CD4-positive, CD25-positive, alpha-beta regulatory T cell (primary cell): ENCODE measurements at places on chromosomes 6 and 20. TPM values are rescaled to one million over a fixed set of nuclear protein-coding genes. Genes with fewer than 3 reads are reported as not detected.

The PTCRA gene
- 1.1 TPM for total RNA-seq

The PKHD1 gene
- total RNA-seq, result 0.02 TPM

The LHFPL5 gene
- not detected for total RNA-seq

The CALHM6 gene
- 2.1 TPM for total RNA-seq

DNA sequence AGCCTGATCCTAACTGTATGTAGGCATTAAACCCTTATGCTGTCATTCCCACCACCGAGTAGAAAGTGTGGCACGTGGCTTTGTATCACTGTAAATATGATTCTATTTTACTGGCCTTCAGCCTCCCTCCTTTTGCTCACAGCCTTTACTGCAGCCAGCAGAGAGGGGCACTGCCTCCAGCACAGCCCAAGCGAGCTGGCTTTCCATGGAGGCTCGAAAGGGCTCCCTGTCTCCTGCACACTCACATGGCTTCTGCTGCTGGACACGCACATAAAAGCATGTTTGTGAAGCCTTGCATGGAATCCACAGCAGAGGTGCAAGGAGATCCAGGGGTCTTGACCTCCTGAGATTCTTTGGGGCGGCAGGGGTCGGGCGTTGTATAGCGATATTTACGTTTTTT is 51.3 kb downstream of the RNASET2 start:
- no peak overlapping the region for H3K27ac ChIP-seq
- no peak for DNase-seq
- H3K4me3 ChIP-seq, result no peak overlapping the region
- H3K36me3 ChIP-seq, result no peaks in the 10 kb centered on the region
- H3K27me3 ChIP-seq, result no peaks in the 10 kb centered on the region

DNA sequence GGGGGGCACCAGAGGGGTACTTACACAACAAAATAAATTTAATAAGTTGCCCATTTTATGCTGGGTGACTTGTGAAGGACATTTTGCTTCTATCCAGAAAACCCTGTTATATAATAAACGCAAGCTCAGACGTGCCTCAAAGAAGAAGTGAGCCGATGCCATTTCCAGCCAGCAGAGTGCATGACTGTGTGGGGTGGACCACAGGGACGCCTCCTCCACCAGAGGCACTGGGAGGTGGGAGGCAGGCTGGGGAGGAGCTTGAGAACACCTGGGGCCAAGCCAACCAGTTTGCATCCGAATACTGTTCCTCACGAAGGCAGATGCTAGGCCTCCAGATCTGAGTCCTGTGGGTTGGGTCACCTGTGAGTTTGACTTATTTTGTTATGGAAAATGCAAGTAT is 363.8 kb downstream of the RNGTT start:
- no peak for DNase-seq
- H3K27me3 ChIP-seq, result no peaks in the 10 kb centered on the region
- H3K27ac ChIP-seq, result no peak overlapping the region

- H3K27me3 ChIP-seq, result no peaks in the 10 kb centered on the region
- no peak for DNase-seq
- H3K4me3 ChIP-seq, result no peak overlapping the region
- peaks cover 13% of the 10 kb centered on the region for H3K4me1 ChIP-seq
Observed at GRCh38 chr20:57380081-57380750, 11.0 kb upstream of the RBM38 start.

DNA sequence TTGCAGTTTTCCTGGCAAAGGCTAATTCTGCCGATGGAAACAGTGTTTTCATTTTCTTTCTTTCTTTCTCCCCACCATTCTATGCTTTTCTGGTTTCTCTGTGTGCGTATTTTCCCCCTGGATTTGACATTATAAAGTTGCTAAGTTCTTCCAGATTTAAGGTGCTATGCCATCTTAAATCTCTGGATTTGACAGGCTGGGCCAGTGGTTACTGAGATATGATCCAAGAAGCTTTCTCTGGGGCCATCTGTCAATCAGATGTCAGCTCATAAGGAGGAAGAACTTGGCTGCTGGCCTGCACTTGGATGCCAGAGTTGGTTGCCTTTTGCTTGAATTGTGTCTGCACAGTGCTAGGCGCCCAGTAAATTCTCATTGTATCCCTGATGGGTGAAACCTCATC is 39.7 kb downstream of the SLC2A10 start:
- no peaks in the 10 kb centered on the region for H3K4me1 ChIP-seq
- H3K4me3 ChIP-seq, result no peak overlapping the region
- H3K27me3 ChIP-seq, result peaks cover 12% of the 10 kb centered on the region
- H3K36me3 ChIP-seq, result no peaks in the 10 kb centered on the region

DNA sequence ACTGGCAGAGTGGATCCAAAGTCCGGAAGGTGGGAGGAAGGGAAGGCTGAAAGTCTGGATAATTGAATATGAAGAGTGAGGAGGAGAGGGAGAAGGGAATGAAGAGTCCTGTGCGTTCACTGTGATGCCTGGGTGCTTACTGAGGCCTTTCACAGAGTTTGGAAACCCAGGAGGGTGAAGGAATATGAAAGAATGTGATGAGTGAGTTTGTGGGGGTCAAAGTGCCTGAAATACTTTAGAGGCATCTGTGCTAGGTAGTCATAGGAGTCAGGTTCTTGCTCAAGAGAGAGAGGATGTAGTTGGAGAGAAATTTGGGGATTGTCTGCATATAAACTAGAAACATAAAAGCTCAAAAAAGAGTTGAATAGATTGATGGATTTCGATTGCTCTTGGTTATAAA is 20.7 kb downstream of the NKX2-4 start:
- H3K36me3 ChIP-seq, result peaks cover 44% of the 10 kb centered on the region
- DNase-seq, result no peak
- no peak overlapping the region for H3K27ac ChIP-seq
- H3K27me3 ChIP-seq, result no peaks in the 10 kb centered on the region

- H3K4me3 ChIP-seq, result no peak overlapping the region
- no peaks in the 10 kb centered on the region for H3K36me3 ChIP-seq
- peaks cover 4% of the 10 kb centered on the region for H3K4me1 ChIP-seq
- no peak for DNase-seq
Observed at GRCh38 chr6:134341999-134342567, 24.2 kb upstream of the SGK1 start.

DNA sequence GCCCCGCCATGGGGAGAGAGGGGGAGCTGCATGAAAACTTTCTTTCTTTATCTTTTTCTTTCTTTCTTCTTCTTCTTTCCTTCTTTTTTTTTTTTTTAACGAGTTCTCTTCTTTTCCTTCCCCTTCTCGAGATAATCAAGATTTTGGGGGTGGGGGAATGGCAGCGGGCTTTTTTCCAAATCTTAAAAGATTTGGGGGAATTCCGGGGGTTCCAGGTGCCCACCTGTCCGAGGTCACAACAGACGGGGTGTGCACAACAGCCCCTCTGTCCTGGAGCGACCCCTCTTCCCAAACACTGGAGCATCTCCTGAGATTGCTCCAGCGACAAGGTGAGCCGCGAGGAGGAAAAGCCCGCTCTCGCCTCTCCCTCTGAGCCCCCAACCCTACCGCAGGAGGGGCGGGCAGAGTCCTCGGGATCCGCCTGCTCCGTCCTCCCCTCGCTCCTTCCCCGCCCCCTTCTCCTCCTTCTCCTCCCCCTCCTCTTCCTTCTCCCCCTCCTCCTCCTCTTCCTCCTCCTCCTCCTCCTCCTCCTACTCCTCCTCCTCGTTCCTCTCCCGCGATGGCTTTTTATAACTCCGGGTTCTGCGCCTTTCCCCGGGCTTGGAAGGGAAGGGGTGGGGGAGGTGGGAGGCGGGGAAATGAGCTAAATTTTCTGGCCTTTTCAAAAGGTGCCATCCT is 689 bp upstream of the KCNB1 start:
- H3K4me1 ChIP-seq, result peaks cover 20% of the 10 kb centered on the region
- peaks cover 19% of the 10 kb centered on the region for H3K27me3 ChIP-seq
- no peak overlapping the region for H3K27ac ChIP-seq
- no peak for DNase-seq

DNA sequence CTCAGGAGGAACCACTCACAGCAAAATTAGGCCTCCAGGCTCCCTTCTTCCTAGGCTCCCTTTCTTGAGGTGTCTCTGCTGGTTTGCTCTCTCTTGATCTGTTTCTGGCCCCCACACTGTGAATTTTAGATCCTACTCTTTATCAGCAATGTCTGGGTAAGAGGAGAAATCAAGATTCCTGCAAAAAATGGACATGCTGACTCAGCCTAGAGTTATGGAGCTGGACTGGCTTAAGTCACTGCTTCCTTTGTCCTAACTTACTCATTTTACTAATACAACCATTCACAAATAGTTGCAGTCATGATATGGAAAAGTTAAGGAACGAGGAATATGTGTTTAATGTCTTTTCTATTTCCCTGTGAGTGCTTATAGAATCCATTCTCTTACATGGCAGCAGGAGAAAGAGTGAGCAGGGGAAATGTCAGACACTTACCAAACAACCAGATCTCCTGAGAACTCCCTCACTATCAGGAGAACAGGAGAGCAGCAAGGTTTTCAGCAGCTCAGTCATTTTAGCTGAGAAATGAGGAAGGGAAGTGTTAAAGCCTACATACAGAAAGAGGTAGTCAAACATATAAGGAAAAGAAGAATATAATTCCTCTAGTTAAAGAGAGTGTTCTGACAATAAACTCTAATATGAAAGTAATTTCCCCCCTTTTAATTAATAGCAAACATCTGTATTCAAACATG is 160.8 kb downstream of the PDE7B start:
- H3K27ac ChIP-seq, result no peak overlapping the region
- H3K4me1 ChIP-seq, result no peaks in the 10 kb centered on the region
- no peak overlapping the region for H3K4me3 ChIP-seq
- DNase-seq, result no peak

GRCh38 chr6:122405417-122405816 is 6.0 kb downstream of the HSF2 start:
- H3K27me3 ChIP-seq, result no peaks in the 10 kb centered on the region
- H3K27ac ChIP-seq, result no peak overlapping the region
- H3K4me1 ChIP-seq, result peaks cover 31% of the 10 kb centered on the region
- no peak for DNase-seq
- no peak overlapping the region for H3K4me3 ChIP-seq

- no peak overlapping the region for H3K4me3 ChIP-seq
- H3K27ac ChIP-seq, result no peak overlapping the region
- peaks cover 15% of the 10 kb centered on the region for H3K4me1 ChIP-seq
Observed at GRCh38 chr6:11430036-11430435, 107.5 kb upstream of the TMEM170B start.

DNA sequence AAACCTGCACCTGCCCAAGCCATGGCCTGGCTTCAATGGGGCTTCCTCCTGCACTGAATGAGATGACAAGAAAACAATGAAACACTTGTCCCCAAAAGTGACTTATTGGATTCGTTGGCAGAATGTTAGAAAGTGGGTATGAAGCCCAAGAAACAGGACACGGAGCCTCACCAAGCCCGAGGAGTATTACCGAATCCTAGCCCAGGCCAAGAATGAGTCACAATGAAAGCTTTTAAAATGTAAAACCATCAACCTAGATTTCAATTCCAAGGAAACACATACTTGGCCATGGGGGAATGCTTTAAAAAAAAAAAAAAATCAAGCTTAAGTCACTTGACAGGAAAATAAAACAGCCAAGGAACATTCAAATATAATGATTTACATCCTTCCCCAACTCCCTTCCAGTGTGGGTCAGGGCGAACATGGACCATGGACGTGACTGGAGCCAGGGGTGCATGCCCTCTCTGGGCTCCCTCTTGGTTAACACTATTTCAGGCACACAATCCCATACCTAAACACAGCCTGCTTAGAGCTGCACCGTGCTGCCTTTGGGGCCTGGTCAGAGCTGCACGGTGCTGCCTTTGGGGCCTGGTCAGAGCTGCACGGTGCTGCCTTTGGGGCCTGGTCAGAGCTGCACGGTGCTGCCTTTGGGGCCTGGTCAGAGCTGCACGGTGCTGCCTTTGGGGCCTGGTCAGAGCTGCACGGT is 3.1 kb upstream of the STX16 start:
- no peak overlapping the region for H3K27ac ChIP-seq
- H3K4me3 ChIP-seq, result no peak overlapping the region
- H3K36me3 ChIP-seq, result no peaks in the 10 kb centered on the region
- no peaks in the 10 kb centered on the region for H3K27me3 ChIP-seq
- no peak for DNase-seq

GRCh38 chr6:33882154-33882553 is 78.4 kb upstream of the MLN start:
- H3K4me3 ChIP-seq, result no peak overlapping the region
- H3K27ac ChIP-seq, result no peak overlapping the region
- H3K36me3 ChIP-seq, result no peaks in the 10 kb centered on the region
- no peak for DNase-seq
- H3K4me1 ChIP-seq, result no peaks in the 10 kb centered on the region

DNA sequence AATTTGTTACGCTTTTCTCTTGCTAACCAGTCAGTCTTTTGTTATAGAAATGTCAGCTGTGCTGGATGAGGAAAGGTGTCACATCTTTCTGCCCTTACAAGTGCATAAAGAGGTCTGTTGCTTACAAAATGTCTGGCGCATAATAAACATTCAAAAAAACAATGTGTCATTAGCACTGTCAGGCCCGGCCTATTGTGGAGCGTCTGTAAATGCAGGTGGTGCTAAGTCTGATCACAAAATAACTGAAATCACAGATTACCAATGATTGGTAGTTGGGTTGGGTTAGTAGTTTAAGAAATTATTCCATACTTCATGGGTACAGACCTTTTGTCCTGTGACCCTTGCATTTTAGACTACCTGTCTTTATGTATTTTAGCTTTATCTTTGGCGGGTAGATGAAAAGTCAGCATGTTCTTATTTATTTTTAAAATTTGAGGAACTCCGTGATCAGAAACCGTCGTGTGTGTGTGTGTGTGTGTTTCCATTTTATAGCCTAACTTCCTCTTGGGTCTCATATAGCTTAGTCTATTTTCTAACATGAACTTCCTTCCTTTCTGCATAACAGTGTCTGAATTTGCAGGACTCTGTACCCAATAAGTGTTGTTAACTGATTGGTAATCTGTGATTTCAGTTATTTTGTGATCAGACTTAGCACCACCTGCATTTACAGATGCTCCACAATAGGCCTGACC is 88.1 kb upstream of the IFNGR1 start:
- H3K27ac ChIP-seq, result no peak overlapping the region
- H3K4me1 ChIP-seq, result no peaks in the 10 kb centered on the region
- DNase-seq, result no peak
- no peak overlapping the region for H3K4me3 ChIP-seq
- H3K36me3 ChIP-seq, result no peaks in the 10 kb centered on the region

DNA sequence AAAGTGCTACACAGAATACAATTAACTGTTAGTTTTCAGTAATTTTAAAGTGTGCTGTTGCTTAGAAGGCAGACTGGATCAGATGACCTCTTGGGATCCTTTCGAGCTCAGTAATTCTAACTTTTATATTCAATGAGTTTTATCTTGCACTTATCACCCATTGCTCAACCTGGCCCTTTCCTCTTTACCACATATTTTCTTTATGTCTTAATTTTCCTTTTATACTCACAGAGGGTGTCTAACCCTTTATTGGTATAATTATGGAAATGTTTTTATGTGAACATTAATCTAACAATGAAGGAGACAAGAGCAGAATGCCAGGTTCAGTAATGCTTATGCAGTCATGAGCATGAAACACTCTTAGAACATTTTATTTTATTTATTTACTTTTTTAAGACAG is 39.7 kb upstream of the CARMIL1 start:
- no peak overlapping the region for H3K27ac ChIP-seq
- H3K4me3 ChIP-seq, result no peak overlapping the region
- peaks cover 5% of the 10 kb centered on the region for H3K27me3 ChIP-seq
- H3K4me1 ChIP-seq, result no peaks in the 10 kb centered on the region
- no peak for DNase-seq

GRCh38 chr6:139533573-139534471 is 159.4 kb upstream of the CITED2 start:
- peak overlapping the region; percentile 45 for H3K27ac ChIP-seq
- H3K4me3 ChIP-seq, result peak overlapping the region; percentile 23
- H3K4me1 ChIP-seq, result peaks cover 13% of the 10 kb centered on the region

GRCh38 chr20:33291830-33292355 is 8.9 kb downstream of the BPIFB1 start:
- H3K4me3 ChIP-seq, result no peak overlapping the region
- no peaks in the 10 kb centered on the region for H3K36me3 ChIP-seq
- no peaks in the 10 kb centered on the region for H3K4me1 ChIP-seq
- no peak overlapping the region for H3K27ac ChIP-seq
- peak; percentile 45 for DNase-seq
